RCC 7860 (cell line): ENCODE measurements at places on chromosomes 6 and 20.

DNA sequence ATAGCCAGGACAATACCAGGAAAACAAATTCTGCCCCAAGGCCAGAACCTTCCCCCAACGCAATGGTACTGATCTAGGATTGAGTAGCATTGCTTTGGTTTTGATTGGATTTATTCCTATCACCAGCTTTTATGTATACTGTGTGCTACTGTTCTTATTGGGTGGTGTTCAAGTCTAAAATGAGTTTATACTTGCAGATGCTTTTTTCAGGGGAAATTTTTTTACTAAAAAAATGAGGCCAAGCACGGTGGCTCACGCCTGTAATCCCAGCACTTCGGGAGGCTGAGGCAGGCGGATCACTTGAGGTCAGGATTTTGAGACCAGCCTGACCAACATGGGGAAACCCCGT lies 116.8 kb downstream of the ZMYND8 start:
- no peak for DNase-seq

DNA sequence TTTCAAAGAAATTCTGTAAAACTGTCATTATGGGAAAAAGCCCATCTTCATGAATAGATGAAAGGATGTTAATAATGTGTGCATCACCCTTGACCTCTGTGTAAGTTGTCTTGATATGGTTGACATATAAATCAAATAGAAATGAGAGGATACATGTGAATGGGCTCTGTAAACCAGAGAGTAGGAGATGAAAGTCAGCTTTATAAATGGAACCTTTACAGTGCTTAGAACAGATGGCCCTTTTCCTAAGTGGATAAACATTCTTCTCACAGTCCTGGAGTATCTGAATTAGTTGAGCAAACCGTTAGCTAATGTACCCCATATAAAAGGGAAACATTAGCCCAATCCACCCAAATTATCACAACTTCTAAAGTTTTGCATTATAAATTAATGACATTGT lies 57.5 kb downstream of the MYLK4 start:
- DNase-seq = no peak

DNA sequence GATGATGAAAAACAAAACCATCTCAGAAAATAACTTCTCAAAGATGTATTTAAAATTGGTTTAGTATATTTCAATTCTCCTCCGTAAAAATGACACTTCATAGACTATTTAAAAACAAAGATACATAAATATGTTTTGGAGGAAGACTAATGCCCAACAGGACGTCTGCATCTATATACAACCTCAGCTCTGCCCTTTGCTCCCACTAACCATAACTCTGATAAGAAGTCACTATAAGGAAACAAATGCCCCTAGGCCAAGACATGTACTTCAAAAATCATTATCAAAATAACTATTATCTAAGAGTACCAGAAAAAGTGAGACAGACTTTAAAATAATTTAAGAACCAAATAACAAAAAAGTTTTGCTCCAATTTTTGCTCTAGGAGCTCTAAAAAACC lies 23.4 kb downstream of the PLAGL1 start:
- DNase-seq = no peak

GRCh38 chr6:110619275-110619908 lies 143.0 kb upstream of the SLC22A16 start:
- no peak for DNase-seq

DNA sequence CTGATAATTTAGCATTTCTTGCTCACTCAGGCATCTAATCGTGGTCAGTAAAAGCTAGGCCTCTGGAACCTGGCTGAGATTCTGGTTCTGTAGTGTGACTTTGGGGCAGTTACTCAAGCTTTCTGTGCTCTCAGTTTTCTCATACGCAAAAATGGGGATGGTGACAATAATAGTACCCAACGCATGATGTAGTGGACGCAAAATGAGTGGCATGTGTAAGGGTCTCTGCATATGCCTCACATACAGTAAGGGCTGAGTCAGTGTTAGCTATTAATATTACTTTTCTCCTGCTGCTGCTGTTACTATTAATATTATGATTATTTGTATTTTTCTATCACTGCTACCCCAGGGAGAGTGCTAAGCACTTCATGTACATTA lies 686 bp downstream of the GINS1 start:
- no peak for DNase-seq

GRCh38 chr6:150371356-150371755 lies 2.5 kb downstream of the IYD start:
- DNase-seq = no peak

DNA sequence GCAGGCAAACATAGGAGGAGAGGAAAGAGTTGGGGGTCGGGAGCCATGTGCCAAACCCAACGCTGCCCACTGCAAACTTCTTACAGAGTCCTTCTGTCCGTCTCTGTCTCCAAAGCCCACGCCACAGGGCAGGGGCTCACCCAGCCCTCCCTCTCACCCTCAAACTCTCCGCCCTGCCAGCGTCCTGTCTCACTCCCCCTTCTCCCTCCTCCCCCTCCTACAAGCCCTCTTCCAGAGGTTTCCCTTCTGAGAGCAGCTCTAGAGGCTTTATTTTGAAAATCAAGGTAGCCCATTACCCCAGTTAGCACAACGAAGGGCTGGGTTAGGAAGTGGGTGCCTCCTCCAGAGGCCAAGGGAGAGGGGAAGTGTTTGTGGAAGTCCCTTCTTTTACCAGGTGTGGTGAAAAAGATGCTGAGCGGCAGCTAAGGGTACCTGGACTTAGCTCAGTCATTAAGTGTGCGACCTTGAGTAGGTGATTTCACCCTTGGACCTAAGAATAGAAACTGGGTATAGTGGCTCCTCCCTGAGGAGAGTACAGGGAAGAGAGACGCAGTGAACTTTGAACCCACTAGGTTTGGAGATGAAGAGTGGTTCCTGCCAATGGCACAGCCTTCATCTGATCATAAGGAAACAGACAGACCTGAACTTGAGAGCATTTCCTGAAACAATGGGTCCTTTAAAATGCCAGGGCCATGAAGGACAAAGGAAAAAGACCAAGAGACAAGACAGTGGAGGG lies 123.8 kb downstream of the BANF2 start:
- no peak for DNase-seq

- no peak for DNase-seq
These were observed 3.0 kb downstream of the GABRR1 start for GRCh38 chr6:89214197-89214596.

GRCh38 chr6:31631681-31632278 lies 11.3 kb downstream of the PRRC2A start:
- no peak for DNase-seq

- DNase-seq = no peak
These were observed 522.4 kb downstream of the HDGFL1 start for GRCh38 chr6:23091795-23092194.

DNA sequence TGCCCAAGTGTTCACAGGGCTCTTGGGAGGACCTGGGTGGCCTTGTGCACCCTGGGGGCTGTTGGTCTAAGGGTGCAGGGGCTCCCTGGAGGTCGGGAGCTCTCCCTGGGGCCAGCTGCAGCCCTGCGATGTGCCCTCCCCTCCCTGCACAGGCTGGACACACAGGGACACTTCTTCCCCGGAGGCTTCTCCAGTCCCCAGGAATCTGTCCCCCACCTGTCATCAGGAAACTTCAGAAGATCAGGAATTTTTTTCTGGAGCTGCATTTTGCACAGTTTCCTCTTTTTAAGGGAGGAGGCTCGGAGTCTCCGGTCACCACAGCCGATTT lies 66.9 kb upstream of the BHLHE23 start:
- DNase-seq = no peak

- DNase-seq = no peak
These were observed 152.5 kb upstream of the ECI2 start for GRCh38 chr6:4287811-4288244.

- no peak for DNase-seq
These were observed 6.6 kb downstream of the KIF25 start for GRCh38 chr6:168004023-168004422.

GRCh38 chr6:16570221-16570553 lies 191.1 kb downstream of the ATXN1 start:
- no peak for DNase-seq

- DNase-seq = no peak
These were observed 107.8 kb upstream of the CD93 start for GRCh38 chr20:23193801-23194384.

GRCh38 chr6:6816716-6817115 lies 228.2 kb downstream of the LY86 start:
- no peak for DNase-seq
